ENCODE measurements at places on chromosomes 13 and 19.

- DNase-seq: no peak
Observed at GRCh38 chr19:48867123-48867745, 1.2 kb downstream of the PLEKHA4 start.

DNA sequence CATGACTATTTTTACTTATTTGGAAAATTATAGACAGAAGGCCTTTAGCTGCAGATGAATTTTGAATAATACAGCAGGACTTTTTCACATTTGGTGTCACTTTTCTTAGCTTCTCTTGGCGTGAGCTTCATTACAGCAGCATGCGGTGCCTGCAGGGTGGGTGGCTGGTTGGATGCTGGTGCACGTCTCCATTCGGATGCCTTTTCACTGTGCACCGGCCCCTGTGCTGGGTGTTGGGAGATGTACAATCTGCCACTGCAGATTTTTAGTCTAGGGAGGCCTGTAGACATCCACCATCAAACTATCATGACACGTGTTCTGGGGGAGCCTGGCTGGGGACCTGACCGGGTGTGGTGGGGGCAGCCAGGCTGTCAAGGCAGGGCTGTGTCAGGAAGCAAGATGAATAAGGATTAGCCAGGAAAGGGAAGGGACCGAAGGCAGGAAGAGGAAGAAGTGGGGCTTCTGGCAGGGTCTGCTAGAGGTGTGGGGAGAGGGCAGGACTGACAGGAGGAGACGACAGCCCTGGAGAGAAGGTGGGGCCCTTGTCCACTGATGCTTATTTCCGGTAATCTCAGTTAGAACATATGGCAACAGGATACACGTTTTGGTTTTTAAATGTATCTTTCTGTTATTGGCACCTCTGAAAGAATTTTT, 88.8 kb downstream of the ARHGEF7 start:
- DNase-seq: no peak

DNA sequence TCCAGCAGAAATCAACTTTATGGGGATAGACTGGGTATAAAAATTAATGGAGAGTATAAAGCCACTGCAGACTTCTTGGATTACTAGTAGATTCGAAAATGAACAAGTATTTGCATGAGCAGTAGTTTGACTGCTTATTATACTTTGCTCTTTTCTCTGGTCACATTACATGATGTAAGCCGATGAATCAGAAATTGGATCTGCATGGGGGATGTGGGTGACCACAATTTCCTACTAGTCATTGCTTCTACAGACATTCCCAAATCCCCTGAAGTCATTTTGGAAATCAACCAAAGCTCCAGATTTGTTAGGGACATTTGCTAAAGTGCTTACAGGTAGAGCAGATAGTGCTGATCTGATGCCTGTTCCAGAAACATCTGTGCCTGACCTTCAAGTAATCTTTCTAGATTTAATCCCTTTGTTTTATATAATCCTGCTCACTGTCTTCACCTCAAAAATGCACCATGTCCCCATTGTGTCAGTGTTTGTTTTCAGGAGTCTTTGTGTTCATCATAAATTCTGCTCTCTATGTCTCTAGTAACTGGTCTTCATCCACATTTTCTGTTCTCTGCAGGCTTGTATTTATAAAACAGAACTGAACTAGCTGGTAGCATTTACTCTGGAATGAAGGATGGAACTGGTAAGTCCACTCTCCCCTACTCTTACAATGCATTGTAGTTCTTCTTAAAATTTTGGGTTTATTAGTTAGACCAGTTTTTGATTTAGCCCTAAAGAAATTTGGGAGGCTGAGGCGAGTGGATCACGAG, 201.5 kb upstream of the CSNK1A1L start:
- DNase-seq: peak; percentile 56

DNA sequence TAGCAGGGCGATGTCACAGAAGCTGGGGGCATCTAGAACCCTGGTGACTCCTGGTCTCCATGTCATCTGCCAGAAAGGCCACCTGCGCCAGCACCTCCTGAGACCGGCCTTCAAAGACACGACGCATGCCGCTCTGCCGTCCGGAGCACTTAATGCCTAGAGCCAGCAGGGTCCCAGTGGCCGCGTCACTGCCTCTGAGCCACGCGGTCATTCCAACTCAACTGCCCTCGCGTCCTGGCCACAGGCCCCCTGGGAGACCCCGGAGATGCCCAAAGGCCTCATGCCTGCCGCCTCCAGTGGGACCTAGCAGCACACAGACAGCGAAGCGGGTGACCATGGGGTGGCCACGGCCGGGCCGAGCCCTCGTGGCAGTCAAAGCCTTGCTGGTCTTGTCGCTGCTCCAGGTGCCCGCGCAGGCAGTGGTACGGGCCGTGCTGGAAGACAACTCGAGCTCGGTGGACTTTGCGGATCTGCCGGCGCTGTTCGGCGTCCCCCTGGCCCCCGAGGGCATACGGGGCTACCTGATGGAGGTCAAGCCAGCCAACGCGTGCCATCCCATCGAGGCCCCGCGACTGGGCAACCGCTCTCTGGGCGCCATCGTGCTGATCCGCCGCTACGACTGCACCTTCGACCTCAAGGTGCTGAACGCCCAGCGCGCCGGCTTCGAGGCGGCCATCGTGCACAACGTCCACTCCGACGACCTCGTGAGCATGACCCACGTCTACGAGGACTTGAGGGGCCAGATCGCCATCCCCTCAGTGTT, at the start of gene ZNRF4:
Gene ZNRF4, plus strand, starts transcription at position 51 of the 763 bp plus-strand sequence. Its CDS starts 75 bp downstream, at position 126.
- DNase-seq: no peak

- DNase-seq: no peak
Observed at GRCh38 chr19:54432144-54432738, 16.8 kb upstream of the LENG8 start.

GRCh38 chr13:109385242-109385560, 401.2 kb downstream of the IRS2 start:
- no peak for DNase-seq

GRCh38 chr13:74305876-74306275, 171.7 kb upstream of the KLF12 start:
- no peak for DNase-seq

DNA sequence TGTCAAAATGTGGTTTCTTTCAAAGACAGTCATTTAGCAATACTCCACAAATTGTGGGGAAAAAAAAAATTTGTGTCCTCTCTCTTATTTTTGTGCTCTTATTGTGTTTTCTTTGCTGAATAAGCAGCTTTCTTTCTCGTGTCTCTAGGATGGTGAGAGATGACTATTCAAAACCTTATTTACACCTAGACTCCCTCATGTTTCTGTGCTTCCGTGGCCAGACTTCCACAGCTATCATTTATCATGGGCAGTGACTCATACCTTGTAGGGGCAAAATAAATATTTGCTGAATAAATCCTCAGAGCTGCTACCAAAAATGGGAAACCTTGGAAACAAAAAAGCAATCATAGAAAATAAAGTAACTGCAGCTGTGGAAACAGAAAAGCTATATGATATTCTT, 204.9 kb upstream of the MIR17HG start:
- no peak for DNase-seq

DNA sequence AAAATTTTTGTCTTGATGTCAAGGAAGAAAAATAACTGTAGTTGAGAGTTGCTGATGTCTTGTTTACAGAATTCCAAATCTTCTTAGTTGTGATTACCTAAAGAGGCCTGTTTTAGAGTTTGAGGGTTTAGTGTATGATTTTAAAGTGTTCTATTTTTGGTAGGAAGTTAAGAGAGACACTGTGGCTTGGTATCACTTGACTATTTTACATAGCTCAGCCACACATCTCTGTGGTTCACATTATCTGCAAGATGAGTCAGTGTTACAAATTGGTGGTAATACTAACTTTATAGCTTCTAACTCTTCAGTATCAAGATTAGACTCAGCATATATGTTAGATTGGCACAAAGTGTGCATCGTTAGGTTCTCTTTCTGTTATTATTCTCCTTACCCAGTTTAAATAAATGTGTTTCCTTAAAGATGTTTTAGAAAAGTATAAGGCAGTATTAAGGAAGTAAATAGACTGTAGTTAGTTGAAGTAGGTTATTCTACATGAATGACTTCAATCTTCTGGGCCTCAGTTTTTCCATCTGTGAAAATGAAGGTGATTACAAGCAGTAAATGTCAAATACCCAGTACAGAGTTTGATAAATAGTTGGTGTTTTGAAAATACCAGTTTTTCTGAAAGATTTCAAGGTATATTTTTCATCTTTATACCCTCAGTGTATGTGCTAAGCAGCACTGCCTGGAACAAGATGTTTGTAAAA, 33.4 kb downstream of the COG6 start:
- no peak for DNase-seq

- DNase-seq: no peak
Observed at GRCh38 chr19:43699506-43700394, 16.1 kb upstream of the IRGC start.

DNA sequence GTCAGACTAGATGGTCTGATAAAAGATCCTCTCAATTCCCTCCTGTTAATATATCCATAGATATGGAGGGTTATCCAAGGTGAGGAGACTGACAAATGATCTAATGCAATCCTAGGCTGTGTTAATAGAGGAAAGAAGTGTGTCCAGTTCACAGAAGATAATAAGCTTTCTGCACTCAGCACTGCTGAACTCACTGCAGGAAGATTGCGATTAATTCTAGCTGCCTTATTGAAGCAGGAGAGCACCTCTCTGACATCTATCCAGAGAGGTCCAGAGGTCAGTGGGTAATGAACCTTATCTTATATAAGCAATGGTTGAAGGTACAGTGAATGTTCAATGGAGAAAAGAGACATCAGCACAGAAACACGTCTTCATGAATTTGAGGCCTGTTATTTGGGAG, 75.9 kb upstream of the SLC10A2 start:
- no peak for DNase-seq

- peak; percentile 83 for DNase-seq
Observed at GRCh38 chr19:45886427-45887199, 672 bp upstream of the IRF2BP1 start.

GRCh38 chr19:21321996-21322395, 7.2 kb downstream of the ZNF708 start:
- no peak for DNase-seq

DNA sequence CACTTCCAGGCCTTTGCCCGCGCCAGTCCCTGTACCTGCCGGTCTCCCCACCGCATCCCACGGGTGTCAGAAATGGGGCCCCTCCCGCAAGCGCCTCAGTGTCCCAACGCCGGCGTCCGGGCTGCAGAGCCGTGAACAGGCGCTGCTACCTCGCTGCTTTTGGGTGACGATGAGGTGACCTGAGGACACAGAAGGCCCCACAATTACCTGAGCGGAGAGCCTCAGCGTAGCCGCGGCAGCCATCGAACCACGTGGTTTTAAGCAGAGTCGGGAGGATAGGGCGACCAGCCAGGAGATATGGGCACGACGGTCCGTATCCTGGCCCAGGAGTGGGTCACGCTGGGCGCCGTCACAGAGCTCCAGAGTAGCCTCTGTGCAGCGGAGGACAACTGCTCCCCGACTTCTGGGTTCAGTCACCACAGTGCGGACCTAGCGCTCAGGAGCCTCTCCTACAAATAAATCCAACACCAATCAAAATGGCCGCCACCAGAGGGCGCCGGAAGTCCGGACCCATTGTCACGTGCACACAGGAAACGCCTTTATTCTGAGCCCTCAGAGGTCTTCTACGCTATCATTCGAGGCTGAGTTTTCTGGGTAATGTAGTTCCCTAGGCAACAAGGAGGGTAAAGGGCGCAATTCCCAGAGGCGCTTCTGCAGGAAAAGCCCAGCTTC, at the start of gene ZNF814:
Gene ZNF814, minus strand, starts transcription at position 478 of the 672 bp plus-strand sequence. Its CDS starts 235 bp downstream, at position 243.
- peak; percentile 36 for DNase-seq

DNA sequence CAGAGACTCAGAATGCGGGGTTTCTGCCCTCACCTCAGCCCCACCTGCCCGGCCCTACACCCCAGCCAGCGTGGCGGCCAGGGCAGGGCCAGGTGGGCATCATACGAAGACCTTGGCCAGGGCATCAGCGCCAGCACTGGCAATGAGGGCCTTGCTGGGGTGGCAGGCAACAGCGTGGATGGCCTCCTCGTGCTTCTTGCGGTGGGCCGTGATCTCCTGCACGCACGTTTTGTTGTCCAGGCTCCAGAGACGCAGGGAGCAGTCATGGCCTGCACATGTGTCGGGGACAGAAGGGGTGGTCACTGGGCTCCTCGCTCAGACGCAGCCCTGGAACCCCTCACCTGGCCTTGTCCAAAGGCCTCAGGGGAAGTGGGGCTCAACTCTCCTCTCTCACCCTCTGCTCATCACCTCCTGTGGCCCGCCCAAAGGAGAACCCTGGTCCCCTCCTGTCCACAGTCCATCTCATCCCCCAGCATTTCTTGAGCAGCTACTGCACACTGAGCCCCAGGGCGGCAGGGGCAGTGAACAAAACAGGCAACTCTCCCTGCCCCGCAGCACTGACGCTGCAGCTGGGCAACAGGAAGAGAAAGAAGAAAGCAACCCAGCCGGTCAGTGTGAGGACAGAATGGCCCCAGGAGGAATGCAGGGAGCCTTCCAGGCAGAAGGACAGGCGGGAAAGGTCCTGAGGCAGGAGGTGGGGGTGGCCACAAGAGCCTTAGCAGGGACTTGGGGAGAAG, 3.8 kb upstream of the PRKD2 start:
- DNase-seq: no peak

DNA sequence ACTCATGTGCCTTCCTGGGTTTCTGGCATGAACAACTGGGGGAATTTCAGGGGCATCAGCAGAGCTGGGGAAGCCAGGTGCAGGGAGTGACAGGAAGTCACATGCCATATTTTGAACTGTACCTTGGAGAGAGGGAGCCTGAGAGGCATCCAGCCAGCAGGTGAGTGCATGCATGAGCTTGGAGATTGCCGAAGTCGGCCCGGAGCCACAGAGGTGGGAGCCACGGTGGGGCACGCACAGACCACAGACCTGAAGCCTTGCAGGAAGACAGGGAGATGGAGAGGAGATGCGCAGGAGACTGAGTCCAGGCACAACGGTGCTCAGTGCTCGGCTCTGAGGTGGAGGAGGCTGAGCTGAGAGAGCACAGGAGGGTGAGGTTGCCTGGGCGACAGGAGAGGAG, 55.1 kb downstream of the CDADC1 start:
- no peak for DNase-seq

DNA sequence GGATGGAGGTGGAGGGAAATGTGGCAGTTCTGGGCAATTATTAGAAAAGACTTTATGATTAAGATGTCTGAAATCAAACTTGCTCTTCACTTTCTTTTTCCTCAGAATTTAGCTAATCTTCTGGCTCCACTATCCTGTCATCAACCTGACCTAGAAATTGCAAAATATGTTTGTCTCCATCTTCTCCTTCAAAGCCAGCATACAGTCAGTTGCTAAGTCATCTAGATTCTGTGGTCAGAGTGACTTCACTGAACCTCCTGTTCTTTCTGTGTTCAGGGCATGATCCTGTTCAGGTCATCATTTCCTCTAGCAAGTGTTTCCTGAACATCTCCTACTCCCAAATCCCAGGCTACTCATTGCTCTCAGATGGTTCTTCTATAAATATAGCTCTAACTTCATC, 10.8 kb upstream of the CCNA1 start:
- no peak for DNase-seq

GRCh38 chr19:13588957-13589833, 82.9 kb upstream of the CACNA1A start:
- no peak for DNase-seq

- no peak for DNase-seq
Observed at GRCh38 chr13:61138857-61139256, 276.8 kb downstream of the PCDH20 start.
